ENCODE measurements at places on chromosomes 3 and 15.

GRCh38 chr3:151599103-151599672, 134.5 kb upstream of the AADACL2 start:
- no peak for DNase-seq

DNA sequence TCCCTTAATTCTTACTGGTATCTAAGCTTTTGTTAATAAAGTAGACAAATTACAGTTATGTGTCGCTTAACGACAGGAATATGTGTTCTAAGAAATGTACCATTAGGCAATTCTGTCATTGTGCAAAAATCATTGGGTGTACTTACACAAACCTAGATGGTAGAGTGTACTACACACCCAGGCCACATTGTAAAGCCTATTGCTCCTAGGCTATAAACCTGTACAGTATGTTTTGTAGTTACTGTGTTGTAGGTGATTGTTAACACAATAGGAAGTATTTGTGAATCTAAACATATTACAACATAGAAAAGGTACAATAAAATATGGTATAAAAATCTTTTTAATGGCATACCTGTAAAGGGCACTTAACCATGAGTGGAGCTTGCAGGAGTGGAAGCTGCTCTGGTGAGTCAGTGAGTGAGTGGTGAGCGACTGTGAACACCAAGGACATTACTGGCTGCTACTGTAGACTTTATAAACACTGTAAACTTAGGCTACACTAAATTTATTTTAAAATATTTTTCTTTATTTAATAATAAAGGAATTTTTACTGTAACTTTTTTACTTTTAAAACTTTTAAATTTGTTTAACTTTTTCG, 47.4 kb downstream of the FSIP1 start:
- DNase-seq, result no peak

GRCh38 chr3:166367947-166368533, 530.8 kb upstream of the BCHE start:
- DNase-seq, result no peak

GRCh38 chr15:99137111-99137546, 32.2 kb downstream of the SYNM start:
- DNase-seq, result no peak

- no peak for DNase-seq
Measured at GRCh38 chr15:70541511-70541910, 221.8 kb downstream of the UACA start.
